ENCODE measurements at places on chromosomes 5 and 9.

- DNase-seq = no peak
Observed at GRCh38 chr5:90983711-90984124, 399.4 kb downstream of the ARRDC3 start.

DNA sequence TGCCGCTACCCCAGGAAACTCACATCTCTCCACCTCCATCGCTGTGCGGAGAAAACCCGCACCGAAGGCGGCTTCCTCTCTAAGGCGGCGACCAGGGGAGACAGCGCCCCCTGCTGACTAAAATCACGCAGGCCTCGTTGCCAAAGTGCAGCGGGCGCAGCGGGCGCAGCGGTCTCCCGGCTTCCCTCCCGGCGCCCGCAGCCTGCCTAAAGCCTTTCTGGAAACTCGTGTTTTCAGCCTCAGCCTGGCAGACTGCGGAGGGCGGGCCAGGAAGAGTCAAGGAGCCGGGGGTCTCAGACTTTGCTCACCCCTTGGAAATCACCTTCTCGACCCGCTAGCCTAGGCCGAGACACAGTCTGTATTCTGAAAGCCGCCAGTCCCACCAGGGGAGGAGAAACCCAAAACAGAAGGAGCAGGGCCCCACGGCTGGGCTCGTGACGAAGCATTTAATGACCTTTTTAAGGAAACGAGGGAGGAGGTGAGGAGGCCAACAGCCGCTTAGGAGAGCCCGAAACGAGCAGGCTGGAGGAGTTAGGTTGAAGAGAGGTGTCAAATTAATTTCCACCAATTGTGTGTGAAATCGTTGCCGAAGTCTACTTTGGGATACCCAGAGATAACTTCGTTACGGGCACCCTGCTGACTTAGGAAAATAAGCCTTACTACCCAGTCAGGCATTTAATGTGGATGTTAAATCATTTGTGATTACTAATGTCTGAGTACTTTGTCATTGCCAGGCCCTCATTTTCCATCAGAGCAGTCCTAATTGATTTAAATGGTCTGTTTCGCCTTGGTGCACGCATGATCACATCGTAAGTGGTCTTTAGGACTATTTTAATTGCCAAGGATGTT, 7.3 kb upstream of the FOXB2 start:
- peak; percentile 15 for DNase-seq

DNA sequence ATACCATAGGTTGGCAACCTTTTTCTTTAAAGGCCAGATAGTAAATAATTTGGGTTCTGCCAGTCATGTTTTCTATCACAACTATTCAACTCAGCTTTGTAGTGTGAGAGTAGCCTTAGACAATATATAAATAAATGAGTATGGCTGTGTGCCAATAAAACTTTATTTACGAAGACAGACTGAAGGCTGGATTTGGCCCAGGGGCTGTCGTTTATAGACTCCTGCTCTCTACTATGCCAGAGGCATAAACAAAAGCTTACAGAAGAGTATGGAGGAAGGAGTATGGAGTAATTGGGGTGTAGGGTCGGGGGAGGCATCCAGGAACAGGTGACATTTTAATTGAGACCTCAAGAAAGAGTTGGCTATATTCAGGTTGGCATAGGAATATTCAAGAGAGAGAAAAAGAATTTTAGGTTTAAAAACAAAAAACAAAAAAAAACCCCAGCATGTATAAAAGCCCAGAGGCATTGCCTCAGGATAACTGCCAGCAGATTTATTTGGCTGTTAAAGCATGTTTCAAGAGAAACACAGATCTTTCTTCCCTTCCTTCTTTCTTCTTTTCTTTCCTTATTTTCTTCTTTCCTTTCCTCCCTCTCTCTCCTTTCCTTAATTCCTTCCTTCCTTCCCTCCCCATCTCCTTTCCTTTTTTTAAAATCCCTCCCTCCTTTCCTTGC, 39.9 kb downstream of the SLIT3 start:
- DNase-seq = no peak

GRCh38 chr9:93244510-93245436, 60.8 kb downstream of the WNK2 start:
- DNase-seq = no peak

GRCh38 chr9:6197330-6197729, 18.3 kb upstream of the IL33 start:
- no peak for DNase-seq
